ENCODE measurements at places on chromosomes 12 and 14. TPM values are rescaled to one million over a fixed set of nuclear protein-coding genes. Genes with fewer than 3 reads are reported as not detected.

- no peak overlapping the region for H3K27ac ChIP-seq
- DNase-seq = no peak
- H3K36me3 ChIP-seq = peaks cover 4% of the 10 kb centered on the region
- no peak overlapping the region for H3K4me3 ChIP-seq
- no peaks in the 10 kb centered on the region for H3K4me1 ChIP-seq
Observed at GRCh38 chr14:69049675-69050074, 70.6 kb upstream of the ACTN1 start.

DNA sequence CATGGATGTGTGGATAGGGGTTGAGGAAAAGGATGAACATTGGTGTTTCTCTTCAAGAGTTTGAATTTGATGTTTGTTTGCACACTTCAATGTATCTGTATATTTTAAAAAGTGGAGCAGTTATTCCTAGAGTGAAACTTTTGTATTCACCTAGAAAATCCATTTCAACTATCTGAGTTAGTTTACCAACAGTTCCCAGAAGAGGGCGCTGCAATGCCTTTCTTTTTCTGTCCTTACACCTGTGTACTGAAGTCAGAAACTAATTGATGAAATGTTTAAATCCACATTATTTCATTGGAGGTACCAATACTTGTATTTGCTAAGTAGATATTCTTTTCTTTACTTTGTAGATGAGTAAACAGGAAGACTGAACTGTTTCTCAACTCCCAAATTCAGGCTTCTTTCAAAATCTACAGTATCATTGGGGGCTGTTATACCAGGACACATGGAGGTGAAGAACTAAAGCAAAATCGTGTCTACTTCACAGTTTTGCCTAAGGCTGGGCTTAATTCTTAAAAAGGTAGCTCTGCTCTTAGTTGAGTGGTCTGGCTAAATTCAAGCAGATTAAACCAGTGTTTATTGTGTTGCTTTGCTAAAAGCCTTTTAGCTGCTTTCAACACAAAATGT is 26.6 kb upstream of the KLRB1 start:
- H3K36me3 ChIP-seq = peaks cover 6% of the 10 kb centered on the region
- peaks cover 44% of the 10 kb centered on the region for H3K4me1 ChIP-seq
- peak overlapping the region; percentile 46 for H3K4me3 ChIP-seq
- peak overlapping the region; percentile 74 for H3K27ac ChIP-seq

The LUM gene
- total RNA-seq = not detected

DNA sequence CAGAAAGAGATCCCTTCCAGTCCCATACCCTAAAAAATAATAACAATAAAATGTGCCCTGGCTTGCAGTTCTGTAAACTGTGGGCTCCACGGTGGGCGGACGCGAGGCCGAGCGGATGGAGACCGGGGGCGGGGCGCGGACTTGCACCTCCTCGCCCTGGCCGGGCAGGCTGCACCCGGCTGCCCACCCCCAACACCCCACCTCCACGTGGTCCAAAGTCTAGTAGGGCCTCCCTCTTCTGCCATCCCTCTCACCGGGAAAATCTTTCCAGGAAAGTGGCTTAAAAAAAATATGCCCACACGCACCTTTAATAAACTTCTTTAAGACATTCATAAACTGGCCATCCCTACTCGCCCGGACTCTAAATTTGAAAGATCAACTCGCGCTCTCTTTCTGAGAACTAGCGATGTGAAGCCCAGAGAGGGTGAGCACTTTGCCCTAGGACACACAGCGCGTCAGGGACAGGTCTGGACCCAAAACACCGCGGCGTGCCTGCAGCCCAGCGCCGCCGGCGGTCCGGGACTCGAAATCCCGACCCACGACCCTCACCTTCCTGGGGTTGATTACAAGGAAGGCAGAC is 1.9 kb upstream of the BCL11B start:
- H3K27me3 ChIP-seq = no peaks in the 10 kb centered on the region
- H3K27ac ChIP-seq = peak overlapping the region; percentile 92
- peaks cover 8% of the 10 kb centered on the region for H3K36me3 ChIP-seq
- peak; percentile 65 for DNase-seq
- peaks cover 42% of the 10 kb centered on the region for H3K4me1 ChIP-seq

- H3K27ac ChIP-seq = no peak overlapping the region
- no peaks in the 10 kb centered on the region for H3K36me3 ChIP-seq
- no peaks in the 10 kb centered on the region for H3K27me3 ChIP-seq
- H3K4me1 ChIP-seq = no peaks in the 10 kb centered on the region
- DNase-seq = no peak
Observed at GRCh38 chr12:59115995-59116394, 195.7 kb upstream of the LRIG3 start.

- no peaks in the 10 kb centered on the region for H3K4me1 ChIP-seq
- no peak overlapping the region for H3K27ac ChIP-seq
- no peak overlapping the region for H3K4me3 ChIP-seq
- H3K27me3 ChIP-seq = peaks cover 39% of the 10 kb centered on the region
Observed at GRCh38 chr12:4243091-4243490, 30.5 kb upstream of the CCND2 start.

GRCh38 chr14:75499084-75499875 is 23.0 kb upstream of the BATF start:
- H3K27me3 ChIP-seq = no peaks in the 10 kb centered on the region
- peaks cover 62% of the 10 kb centered on the region for H3K4me1 ChIP-seq
- peaks cover 2% of the 10 kb centered on the region for H3K36me3 ChIP-seq

DNA sequence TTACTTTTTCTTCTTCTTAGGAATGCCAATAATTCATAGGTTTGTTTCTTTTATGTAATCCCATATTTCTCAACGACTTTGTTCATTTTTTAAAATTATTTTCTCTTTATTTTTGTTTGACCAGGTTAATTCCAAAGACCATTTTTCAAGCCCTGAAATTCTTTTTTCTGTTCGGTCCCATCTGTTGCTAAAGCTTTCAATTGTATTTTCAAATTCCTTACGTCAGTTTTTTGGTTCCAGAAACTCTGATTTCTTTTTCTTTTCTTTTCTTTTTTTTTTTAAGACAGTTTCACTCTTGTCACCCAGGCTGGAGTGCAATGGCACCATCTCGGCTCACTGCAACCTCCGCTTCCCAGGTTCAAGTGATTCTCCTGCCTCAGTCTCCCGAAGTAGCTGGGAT is 27.6 kb downstream of the RAB3IP start:
- no peak overlapping the region for H3K4me3 ChIP-seq
- DNase-seq = no peak
- no peak overlapping the region for H3K27ac ChIP-seq
- no peaks in the 10 kb centered on the region for H3K4me1 ChIP-seq
- H3K36me3 ChIP-seq = peaks cover 71% of the 10 kb centered on the region

- no peaks in the 10 kb centered on the region for H3K4me1 ChIP-seq
- DNase-seq = no peak
- no peak overlapping the region for H3K4me3 ChIP-seq
- H3K27me3 ChIP-seq = no peaks in the 10 kb centered on the region
- no peak overlapping the region for H3K27ac ChIP-seq
Observed at GRCh38 chr14:62307844-62308243, 545.6 kb downstream of the SNAPC1 start.

GRCh38 chr12:1890119-1890703 is 28.2 kb downstream of the CACNA2D4 start:
- H3K36me3 ChIP-seq = peaks cover 8% of the 10 kb centered on the region
- H3K4me3 ChIP-seq = no peak overlapping the region
- no peak overlapping the region for H3K27ac ChIP-seq

The TEX22 gene
- 3.3 TPM for total RNA-seq

DNA sequence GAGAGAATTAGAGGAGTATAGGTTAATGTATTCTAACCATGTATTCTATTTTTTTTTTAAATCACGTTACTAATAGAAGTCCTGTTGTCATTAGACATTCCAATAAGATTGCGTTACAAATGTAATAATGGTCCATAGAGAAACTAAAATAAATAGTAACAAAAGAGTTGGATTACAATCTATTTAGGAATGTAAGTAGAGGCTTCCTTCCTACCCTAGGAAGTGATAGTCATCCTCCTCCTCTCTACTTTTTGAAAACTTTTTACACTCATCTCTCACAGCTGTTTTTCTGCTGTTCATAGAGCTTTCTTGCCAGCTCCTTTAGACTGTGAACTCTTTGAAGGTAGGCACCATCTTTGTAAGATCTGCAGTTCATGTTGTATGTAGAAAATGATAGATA is 23.6 kb downstream of the TRHDE start:
- no peaks in the 10 kb centered on the region for H3K36me3 ChIP-seq
- H3K4me3 ChIP-seq = no peak overlapping the region
- H3K4me1 ChIP-seq = no peaks in the 10 kb centered on the region
- H3K27ac ChIP-seq = no peak overlapping the region

- peak overlapping the region; percentile 91 for H3K27ac ChIP-seq
Observed at GRCh38 chr12:4648104-4648500, 749 bp downstream of the AKAP3 start.

DNA sequence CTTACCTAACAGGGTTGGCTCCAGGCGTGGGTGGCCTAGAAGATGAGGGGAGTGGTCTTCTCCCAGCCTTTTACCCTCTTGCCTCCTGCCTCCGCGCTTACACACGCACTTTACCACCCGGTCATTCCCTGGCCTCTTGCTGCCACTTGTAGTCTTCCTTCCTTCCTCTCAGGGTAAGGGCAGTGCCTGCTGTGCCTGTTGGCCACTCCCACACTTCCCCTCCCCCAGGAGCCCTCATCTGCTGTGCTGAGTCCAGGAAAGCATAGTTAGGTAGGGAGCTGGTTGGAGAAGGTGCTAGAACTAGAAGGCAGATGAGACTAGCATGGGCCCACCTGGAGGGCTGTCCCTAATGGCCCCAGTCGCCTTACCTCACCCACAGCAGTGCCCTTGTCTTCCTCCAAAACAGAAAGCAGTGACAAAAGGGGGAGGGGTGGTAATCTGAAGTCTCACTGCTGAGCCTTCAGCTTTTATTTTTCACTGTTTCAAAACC is 54.3 kb upstream of the SRSF5 start:
- DNase-seq = no peak
- peaks cover 59% of the 10 kb centered on the region for H3K4me1 ChIP-seq
- peaks cover 6% of the 10 kb centered on the region for H3K36me3 ChIP-seq
- no peak overlapping the region for H3K4me3 ChIP-seq

The DEGS2 gene
- 1.8 TPM for total RNA-seq

- H3K36me3 ChIP-seq = no peaks in the 10 kb centered on the region
- H3K27me3 ChIP-seq = no peaks in the 10 kb centered on the region
- no peak overlapping the region for H3K4me3 ChIP-seq
- H3K27ac ChIP-seq = no peak overlapping the region
- H3K4me1 ChIP-seq = peaks cover 64% of the 10 kb centered on the region
- no peak for DNase-seq
Observed at GRCh38 chr12:104669089-104669721, 212.5 kb downstream of the CHST11 start.

GRCh38 chr12:5430641-5431603 is 986 bp upstream of the NTF3 start:
- peaks cover 58% of the 10 kb centered on the region for H3K27me3 ChIP-seq
- no peak for DNase-seq
- H3K36me3 ChIP-seq = peaks cover 1% of the 10 kb centered on the region
- peaks cover 8% of the 10 kb centered on the region for H3K4me1 ChIP-seq
- H3K4me3 ChIP-seq = peak overlapping the region; percentile 2

The NGB gene
- total RNA-seq = not detected

The ALDH1L2 gene
- 11.1 TPM for total RNA-seq

- no peak overlapping the region for H3K4me3 ChIP-seq
- no peak for DNase-seq
- peaks cover 33% of the 10 kb centered on the region for H3K4me1 ChIP-seq
- H3K27me3 ChIP-seq = no peaks in the 10 kb centered on the region
- no peak overlapping the region for H3K27ac ChIP-seq
- no peaks in the 10 kb centered on the region for H3K36me3 ChIP-seq
Observed at GRCh38 chr14:22884076-22884737, 1.2 kb downstream of the REM2 start.

- H3K4me1 ChIP-seq = peaks cover 34% of the 10 kb centered on the region
- no peak for DNase-seq
- peaks cover 28% of the 10 kb centered on the region for H3K27me3 ChIP-seq
- no peak within 1 kb of the TSS for H3K27ac ChIP-seq
Observed at GRCh38 chr12:14885718-14886221, at the start of gene MGP. MGP (minus strand) TSS chr12:14885854; CDS start chr12:14885791, 63 bp downstream.

The NRXN3 gene
- total RNA-seq = not detected

DNA sequence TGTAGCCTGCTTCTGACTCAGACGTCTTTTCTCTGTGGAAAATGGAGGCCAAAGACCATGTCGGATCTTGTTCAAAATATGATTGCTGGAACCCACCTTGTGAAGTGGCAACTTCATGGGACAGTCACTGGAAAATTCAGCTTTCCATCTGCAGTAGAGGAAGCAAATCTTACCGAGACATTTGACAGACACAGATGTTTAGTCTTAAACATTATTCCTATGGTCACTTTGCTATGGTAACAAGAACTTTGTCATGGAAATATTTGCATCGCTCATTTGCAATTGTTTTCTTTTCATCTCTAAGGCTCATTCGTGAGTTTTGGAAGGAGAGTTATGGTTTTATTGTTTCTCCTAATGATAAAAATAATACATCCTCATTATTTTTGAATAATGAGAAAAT is 98.3 kb upstream of the HIF1A start:
- no peak for DNase-seq
- H3K36me3 ChIP-seq = no peaks in the 10 kb centered on the region
- peaks cover 73% of the 10 kb centered on the region for H3K4me1 ChIP-seq

DNA sequence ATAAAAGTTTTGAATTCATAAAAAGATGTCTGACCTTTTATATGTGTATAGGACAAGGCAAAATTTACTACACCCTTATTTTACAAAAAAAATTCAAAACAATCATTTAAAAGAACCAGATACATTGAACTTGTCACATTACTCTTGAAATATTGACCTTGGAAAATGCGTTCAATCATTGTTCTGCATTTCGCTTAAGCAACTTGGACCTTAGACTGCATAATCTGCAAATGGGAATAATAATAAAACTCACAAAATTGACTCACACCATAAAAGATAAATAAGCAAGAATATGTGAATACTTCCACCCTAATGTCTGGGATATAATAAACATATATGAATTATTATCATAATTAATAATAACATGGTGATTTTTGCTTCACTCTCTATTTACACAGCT is 69.4 kb upstream of the PTPRB start:
- H3K36me3 ChIP-seq = no peaks in the 10 kb centered on the region
- no peak overlapping the region for H3K27ac ChIP-seq
- H3K27me3 ChIP-seq = peaks cover 33% of the 10 kb centered on the region
- no peak overlapping the region for H3K4me3 ChIP-seq
- H3K4me1 ChIP-seq = no peaks in the 10 kb centered on the region

DNA sequence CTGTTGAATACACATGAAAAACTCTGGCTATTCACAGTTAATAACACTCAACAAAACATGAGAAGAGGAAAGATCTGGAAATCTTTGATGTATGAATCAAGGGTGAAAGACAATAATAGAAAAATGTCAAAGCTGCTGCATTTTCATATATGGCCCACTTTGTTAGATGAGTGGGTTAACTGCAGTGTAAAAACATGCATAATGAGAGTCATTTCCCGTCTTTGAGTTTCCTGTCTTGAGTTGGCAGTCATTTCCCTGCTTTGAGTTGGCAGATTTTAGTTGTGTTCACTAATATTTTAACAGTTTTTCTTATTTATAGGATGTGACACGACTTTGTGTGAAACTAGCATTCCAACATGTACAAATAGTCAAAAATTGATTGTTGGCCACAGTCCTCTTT is 87.9 kb upstream of the PTPRQ start:
- no peak for DNase-seq
- H3K27me3 ChIP-seq = no peaks in the 10 kb centered on the region
- no peak overlapping the region for H3K27ac ChIP-seq
- H3K4me3 ChIP-seq = no peak overlapping the region
- no peaks in the 10 kb centered on the region for H3K4me1 ChIP-seq

GRCh38 chr14:72549854-72550253 is 344.0 kb downstream of the DPF3 start:
- no peak for DNase-seq
- H3K36me3 ChIP-seq = no peaks in the 10 kb centered on the region
- no peak overlapping the region for H3K4me3 ChIP-seq
- no peaks in the 10 kb centered on the region for H3K4me1 ChIP-seq
- H3K27ac ChIP-seq = no peak overlapping the region

The OR4K2 gene
- not detected for total RNA-seq

The CPNE6 gene
- 0.14 TPM for total RNA-seq

The RFLNA gene
- total RNA-seq = not detected

Measured in activated T-cell treated with anti-CD3 and anti-CD28 coated beads, Interleukin-2, amount 50 U/mL, for 72 hours (primary cell).